ENCODE measurements at places on chromosomes 2 and 18.

DNA sequence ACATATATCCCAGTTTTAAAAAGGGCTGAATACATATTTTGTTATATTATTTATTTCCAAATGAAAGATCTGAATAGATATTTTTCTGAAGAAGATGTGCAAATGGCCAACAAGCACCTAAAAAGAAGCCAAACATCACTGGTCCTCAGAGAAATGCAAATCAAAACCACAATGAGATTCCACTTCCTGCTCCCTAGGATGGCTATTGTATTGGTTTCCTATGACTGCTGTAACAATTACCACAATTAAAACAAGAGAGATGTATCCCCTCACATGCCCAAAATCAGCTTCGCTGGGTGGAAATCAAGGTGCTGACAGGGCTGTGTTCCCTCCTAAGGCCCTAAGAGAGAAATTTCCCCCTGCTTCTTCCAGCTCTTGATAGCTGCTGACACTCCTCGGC, 23.2 kb downstream of the ABCB11 start:
- DNase-seq: no peak

GRCh38 chr2:166125557-166125956, 2.3 kb downstream of the SCN1A start:
- no peak for DNase-seq

DNA sequence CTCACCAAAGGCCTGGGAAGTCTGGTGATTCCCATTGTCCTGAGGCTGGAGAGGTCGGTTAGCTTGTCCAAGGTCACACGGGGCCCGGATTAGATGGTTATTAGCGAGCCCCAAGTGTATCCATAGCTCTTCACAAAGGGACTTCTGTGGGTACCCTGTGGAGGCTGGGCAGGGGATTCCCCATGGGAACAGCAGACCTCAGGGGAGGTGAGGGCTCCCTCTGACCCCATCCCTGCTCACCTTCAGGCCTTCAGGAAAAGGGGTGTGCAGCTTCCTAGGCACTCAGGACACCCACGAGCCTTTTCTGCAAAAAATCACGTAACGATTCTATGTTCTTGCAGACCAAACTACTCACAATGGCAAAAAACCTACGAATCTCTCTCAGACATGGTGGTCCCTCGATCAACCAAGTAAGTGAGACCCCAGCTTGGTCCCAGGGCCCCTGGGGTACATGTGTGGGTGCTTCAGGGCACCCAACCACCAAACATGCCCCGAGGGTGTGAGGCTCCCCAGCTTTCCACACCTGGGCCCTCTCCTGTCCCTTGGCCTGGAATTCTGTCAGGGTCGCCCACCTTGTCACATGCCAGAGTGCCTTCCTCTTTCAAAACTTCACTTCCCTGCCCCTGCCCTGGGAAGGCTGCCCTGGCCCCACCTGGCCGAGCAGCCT, 40.3 kb downstream of the PDIA6 start:
- no peak for DNase-seq

DNA sequence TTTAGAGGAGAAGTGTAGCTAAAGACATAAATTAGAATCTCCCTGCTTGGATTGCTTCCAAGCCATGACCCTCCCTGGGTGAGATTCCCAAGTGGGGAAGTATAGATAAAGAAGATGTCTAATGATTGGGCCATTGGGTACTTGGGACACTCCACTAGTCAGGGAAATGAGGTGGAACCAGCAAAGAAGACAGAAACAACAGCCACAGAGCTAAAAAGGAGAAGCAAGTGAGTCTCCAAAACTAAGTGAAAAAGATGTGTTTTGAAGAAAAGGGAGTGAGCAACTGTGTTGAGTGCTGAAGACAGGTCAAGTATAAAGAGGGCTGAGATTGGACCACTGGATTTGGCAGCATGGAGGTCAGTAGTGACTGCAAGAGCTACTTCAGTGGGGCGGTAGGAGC, 276.7 kb upstream of the STON1 start:
- no peak for DNase-seq

GRCh38 chr2:231184319-231184718, 14.1 kb upstream of the ARMC9 start:
- no peak for DNase-seq

GRCh38 chr2:120842456-120843439, 107.1 kb downstream of the GLI2 start:
- no peak for DNase-seq

DNA sequence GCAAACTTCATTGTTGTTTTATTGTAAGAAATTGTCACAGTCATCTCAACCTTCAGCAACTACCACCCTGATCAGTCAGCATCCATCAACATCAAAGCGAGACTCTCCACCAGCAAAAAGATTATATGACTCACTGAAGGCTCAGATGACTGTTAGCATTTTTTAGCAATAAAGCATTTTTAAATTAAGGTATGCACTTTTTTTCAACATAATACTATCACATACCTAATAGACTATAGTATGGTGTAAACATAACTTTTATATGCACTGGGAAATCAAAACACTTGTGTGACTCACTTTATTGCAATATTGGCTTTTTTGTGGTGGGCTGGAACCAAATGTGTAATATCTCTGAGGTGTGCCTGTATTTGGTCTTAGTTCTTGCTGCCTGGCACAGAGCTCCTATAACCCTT, 15.6 kb downstream of the SCN1A start:
- no peak for DNase-seq

GRCh38 chr2:96507957-96508520, 2.9 kb upstream of the NEURL3 start:
- peak; percentile 62 for DNase-seq

- no peak for DNase-seq
These were observed 21.9 kb downstream of the SOCS6 start for GRCh38 chr18:70310560-70311320.
